Cardiac septum (tissue), 1 donor: ENCODE measurements at places on chromosomes 1 and 21. TPM values are rescaled to one million over a fixed set of nuclear protein-coding genes. Genes with fewer than 3 reads are reported as not detected.

DNA sequence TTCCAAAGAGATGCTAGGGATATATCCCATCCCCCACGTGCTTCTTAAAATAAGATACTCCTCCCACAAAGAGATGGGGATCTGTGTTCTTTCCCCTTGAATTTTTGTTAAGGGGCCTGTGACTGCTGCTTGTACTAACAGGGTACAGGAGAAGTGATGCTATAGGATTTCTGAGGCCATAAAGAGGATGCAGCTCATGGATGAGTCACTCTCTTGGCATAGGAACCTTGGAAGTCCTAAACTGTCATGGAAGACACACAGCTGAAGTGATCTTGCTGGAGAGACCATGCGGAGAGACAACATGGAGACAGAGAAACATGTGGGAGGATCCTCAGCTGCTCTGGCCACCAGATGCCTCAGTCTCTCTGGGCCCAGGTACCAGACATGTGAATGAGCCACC lies 157.2 kb downstream of the S1PR1 start:
- no peak for DNase-seq

DNA sequence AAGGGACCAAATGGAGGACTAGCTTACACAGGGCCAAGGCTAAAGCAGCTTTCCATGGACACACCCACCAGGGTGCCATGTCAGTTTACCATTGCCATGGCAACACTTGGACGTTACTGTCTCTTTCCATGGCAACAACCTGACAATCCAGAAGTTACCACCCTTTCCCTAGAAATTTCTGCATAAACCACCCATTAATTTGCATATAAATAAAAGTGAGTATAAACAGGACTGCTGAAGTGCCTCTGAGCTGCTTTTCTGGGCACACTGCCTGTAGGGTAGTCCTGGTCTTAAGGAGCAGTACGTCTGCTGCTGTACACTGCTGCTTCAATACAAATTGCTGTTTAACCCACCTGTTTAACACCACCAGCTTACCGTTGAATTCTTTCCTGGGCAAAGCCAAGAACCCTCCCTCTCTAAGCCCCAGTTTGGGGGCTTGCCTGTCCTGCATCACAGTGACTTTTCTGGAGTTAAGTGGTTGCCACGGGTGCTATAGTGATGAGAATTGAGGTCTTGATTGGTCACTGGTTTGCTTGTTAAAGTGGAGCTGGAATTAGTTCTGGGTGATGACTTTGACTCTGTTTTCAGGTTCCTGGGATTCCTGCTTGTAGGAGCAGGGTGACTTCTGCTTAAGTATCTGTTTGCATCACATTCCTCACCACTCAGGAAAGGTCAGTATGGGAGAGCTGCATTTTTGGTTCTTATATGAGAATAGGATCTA lies 83.2 kb downstream of the CLDN17 start:
- DNase-seq, result no peak

DNA sequence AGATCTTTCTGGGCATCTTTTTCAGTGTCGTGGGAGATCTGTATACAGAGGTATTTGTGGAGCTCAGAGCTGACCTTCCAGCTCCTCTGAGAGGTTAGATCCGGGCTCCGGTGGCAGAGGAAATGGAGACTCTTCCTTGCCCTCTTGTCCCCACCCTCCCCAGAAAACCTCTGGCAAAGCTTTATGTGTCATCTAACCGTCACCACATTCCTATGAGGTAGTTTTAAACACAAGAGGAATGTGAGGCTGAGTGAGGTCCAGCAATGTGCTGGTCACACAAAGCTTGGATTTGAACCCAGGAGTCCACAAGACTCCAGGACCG lies 1.2 kb downstream of the CD160 start:
- DNase-seq, result no peak

The PCP4 gene
- 1.5 TPM for total RNA-seq

The SDF4 gene
- 139 TPM for total RNA-seq

GRCh38 chr1:90107990-90108389 lies 113.1 kb downstream of the ZNF326 start:
- DNase-seq, result no peak

GRCh38 chr1:223815865-223816264 lies 29.9 kb downstream of the TP53BP2 start:
- no peak for DNase-seq

The FCRL2 gene
- not detected for total RNA-seq

The APP gene
- total RNA-seq, result 334 TPM

- DNase-seq, result no peak
Observed at GRCh38 chr1:84687714-84688462, 2.4 kb downstream of the SSX2IP start.

GRCh38 chr1:53326598-53327181 lies 1.2 kb downstream of the LRP8 start:
- no peak for DNase-seq

The ALPL gene
- total RNA-seq, result 20.3 TPM

DNA sequence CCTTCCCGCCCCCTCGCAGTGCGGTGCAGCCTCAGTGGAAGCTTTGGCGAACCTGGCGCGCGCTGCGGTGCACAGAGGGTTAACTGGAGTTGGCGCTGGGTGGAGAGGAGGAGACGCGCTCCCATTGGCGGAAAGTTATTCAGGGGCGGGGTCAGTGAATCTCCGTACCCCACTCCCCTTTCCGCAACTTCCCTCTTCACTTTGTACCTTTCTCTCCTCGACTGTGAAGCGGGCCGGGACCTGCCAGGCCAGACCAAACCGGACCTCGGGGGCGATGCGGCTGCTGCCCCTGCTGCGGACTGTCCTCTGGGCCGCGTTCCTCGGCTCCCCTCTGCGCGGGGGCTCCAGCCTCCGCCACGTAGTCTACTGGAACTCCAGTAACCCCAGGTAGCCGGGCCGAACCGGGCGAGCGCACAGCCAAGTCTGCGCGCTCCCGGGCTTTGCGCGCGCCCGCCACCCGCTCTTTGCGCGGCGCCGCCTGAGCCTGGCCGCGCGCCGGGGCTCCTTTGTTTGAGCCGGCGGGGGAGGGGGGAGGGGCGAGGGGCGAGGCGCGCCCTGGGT lies at the start of gene EFNA4:
EFNA4 (plus strand) TSS at position 191 of the 561 bp plus-strand sequence; CDS start at position 275, 84 bp downstream.
- DNase-seq, result peak; percentile 94

GRCh38 chr1:219773775-219774174 lies 154.6 kb downstream of the SLC30A10 start:
- DNase-seq, result no peak

GRCh38 chr1:150555971-150556865 lies 7.0 kb downstream of the ADAMTSL4 start:
- no peak for DNase-seq

The LEMD1 gene
- not detected for total RNA-seq

- no peak for DNase-seq
Observed at GRCh38 chr21:35106246-35106835, 57.2 kb upstream of the RUNX1 start.

- no peak for DNase-seq
Observed at GRCh38 chr21:39377444-39378050, 28.7 kb upstream of the HMGN1 start.

GRCh38 chr21:42512346-42513034 lies 1.2 kb upstream of the SLC37A1 start:
- no peak for DNase-seq

- no peak for DNase-seq
Observed at GRCh38 chr1:181350131-181350530, 133.2 kb upstream of the CACNA1E start.

The RXFP4 gene
- not detected for total RNA-seq

GRCh38 chr1:61682891-61683290 lies 42.0 kb downstream of the TM2D1 start:
- DNase-seq, result no peak

DNA sequence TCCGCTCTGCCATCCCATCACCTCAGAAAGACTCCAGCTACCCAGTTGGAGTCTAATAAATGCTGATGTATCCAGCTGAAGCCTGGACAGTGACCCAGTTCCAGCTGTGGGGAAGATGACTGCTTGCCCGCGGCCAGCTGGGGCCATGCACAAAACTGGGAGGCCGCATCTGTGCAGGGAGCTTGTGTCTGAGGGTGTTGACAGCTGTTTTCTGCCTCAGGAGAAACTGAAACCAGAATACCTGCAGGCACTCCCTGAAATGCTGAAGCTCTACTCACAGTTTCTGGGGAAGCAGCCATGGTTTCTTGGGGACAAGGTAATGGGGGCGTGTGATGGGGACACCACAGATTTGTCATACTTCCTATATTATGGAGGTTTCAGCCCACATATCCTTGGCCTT lies 3.2 kb downstream of the GSTM2 start:
- no peak for DNase-seq

The RHD gene
- not detected for total RNA-seq

GRCh38 chr1:67644566-67644965 lies 40.4 kb upstream of the GADD45A start:
- DNase-seq, result no peak

DNA sequence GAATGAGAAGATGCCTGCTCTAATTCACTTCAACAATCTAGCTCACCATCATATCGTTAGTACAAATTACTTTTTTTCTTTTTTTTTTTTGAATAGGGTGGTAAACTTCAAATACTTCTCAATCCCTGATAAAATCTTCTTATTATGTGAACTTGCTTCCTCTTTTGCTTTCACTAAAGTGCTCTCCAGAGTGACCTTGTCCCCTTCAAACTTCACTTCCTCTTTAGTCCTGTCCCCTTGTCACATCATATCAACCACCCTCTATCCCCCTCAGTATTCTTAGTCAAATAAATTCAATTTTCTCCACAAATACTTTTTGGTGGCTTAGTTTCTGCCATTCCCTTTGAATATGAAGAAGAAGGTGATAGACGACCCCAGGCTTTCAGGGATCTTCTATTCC lies 124.9 kb upstream of the PLXNA2 start:
- DNase-seq, result no peak

GRCh38 chr1:234760303-234760723 lies 150.3 kb upstream of the IRF2BP2 start:
- no peak for DNase-seq

The KCNE2 gene
- total RNA-seq, result 0.22 TPM

- no peak for DNase-seq
Observed at GRCh38 chr1:91818713-91818975, 67.3 kb downstream of the TGFBR3 start.

The C1orf185 gene
- not detected for total RNA-seq

GRCh38 chr1:230064283-230064682 lies 2.8 kb upstream of the GALNT2 start:
- no peak for DNase-seq

DNA sequence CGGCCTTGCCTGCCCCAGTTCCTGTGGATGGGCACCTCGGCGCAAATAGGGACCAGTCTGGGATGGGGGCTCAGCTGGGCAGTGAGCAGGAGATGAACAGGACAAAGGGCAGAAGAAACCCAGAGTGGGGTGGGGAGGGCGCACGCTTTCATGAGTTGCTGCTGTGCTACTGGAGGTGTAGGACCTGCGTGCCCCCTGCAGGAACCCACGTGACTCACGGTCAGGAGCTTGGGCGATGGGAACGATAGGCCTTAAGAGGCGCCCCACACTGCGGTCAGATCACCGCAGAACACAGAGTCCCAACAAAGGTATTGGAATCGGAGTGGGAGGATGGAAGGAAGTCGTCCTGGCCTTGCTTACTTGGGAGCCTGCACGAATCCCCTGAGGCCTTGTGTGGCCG lies 17.2 kb downstream of the PRDM15 start:
- peak; percentile 19 for DNase-seq

- no peak for DNase-seq
Observed at GRCh38 chr1:248739572-248740205, 15.9 kb downstream of the LYPD8 start.

GRCh38 chr1:3222042-3222692 lies 153.2 kb downstream of the PRDM16 start:
- no peak for DNase-seq

DNA sequence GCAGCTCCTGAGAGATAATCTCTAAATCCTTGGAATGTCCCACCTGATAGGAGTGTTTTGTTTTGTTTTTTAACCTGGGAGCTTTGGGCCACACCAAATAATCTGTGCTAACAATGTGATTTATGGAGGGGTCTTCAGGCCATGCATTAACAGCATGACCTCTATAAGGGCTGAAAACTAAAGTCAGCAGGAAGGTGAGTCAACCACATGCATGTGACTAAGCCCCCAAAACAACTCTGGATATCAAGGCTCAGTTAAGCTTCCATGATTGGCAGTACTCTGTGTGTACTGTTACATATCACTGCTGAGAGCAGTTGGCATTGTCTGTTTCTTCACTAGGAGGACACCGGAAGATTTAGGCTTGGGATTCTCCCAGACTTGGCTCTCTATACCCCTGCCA lies 10.7 kb downstream of the AUNIP start:
- DNase-seq, result no peak

- DNase-seq, result no peak
Observed at GRCh38 chr1:112165375-112165774, 175.9 kb upstream of the KCND3 start.

GRCh38 chr1:155320661-155321617 lies at the start of gene RUSC1:
TSS of gene RUSC1 (plus strand) at chr1:155320894. CDS start at chr1:155321774, 880 bp downstream.
- DNase-seq, result peak; percentile 93

DNA sequence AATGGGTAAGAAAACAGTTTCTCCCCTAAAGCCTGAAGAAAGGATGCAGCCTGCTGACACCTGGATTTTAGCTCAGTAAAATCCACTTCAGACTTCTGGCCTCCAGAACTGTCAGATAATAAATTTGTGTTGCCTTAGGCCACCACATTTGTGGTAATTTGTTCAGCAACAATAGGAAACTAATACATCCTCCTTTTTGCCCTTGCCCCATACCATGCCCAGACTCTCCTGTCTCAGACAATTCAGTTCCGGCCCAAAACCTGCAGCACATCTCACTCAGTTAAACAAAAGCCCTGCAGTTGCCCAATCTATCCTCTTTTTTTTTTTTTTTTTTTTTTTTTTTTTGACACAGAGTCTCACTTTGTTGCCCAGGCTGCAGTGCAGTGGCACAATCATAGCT lies 25.8 kb downstream of the SMIM12 start:
- DNase-seq, result no peak

DNA sequence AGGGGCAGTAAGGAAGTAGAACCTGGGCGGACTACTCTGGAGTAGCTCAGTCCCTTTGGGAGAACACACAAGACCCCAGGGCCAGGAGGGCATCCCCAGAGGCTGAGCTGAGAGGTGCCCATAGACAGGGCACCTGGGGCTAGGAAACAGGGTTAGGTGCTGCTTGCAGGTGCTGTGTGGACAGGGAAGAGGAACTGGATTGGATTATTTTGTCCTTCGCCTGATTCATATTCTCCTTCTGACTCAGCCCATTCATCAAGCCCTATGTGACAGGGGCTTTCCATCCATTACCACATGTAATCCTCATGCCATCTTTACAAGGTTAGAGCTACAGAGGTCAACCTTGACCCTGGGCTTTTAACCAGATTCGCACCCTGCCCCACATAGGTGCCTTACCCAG lies 183.9 kb downstream of the C1orf94 start:
- no peak for DNase-seq

The SIK1 gene
- 4.9 TPM for total RNA-seq

The CAMK1G gene
- total RNA-seq, result not detected

DNA sequence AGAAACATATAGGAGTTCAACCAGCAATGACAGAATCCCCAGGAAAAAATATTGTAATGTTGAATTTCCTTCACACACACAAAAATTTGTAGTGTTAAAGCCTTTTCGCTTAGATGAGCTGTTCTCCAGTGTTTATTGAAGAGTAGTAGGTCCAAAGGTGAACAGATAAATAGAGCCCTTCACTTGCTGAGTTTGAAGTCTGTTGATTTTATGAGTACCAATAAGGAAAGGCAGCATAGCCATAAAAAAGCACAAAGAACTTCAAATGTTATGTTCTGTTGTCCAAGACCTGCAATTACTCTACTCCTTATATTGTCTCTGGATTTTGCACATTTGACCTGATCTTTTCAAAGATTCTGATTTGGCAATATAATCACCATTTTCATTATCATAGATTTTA lies 362.7 kb upstream of the B3GALT2 start:
- DNase-seq, result no peak

- no peak for DNase-seq
Observed at GRCh38 chr1:206723805-206724472, 39.2 kb downstream of the MAPKAPK2 start.
